ENCODE measurements at places on chromosomes 7 and 10.

DNA sequence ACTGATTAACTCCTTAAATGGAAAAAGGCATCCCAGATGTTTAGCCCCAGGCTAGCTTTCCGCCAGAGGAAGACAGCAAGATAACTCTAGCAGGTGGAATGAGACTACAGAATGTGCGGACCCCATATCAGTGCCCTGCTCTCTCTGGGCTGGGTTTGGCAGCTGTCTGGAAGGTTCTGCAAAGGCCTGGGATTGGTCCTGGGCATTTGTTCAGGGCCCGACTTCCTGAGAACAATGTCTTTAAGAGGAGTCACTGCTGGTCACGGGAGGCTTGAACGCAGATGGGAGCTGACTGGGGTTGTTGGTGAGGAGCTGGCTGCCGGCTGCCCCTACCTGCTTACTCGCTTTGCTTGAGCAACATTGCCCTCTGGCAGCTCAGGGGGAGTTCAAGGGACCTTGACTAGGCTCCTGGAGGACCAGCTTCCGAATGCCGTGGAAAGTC lies 130.6 kb upstream of the BTBD16 start:
- DNase-seq, result no peak

DNA sequence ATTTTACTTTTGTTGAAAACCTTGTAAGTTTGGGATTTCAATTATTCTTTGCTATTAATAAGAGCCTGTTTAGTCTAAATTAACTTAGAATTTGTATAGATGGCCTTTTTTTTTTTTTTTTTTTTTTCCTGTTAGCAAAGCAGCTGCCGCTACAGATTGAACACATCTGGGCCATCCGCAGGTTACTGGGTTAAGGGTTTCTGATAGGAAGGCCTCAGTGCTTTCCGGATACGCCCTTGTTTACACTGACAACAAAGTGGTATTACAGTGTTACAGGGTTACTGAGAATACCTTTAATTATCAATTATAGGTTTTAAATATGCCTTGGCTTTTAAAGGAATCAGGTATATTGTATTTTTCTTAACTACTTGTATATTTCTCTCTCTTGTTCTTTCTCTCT lies 76.8 kb downstream of the PTN start:
- no peak for DNase-seq

- no peak for DNase-seq
Observed at GRCh38 chr7:46909601-46910051, 672.3 kb downstream of the TNS3 start.

DNA sequence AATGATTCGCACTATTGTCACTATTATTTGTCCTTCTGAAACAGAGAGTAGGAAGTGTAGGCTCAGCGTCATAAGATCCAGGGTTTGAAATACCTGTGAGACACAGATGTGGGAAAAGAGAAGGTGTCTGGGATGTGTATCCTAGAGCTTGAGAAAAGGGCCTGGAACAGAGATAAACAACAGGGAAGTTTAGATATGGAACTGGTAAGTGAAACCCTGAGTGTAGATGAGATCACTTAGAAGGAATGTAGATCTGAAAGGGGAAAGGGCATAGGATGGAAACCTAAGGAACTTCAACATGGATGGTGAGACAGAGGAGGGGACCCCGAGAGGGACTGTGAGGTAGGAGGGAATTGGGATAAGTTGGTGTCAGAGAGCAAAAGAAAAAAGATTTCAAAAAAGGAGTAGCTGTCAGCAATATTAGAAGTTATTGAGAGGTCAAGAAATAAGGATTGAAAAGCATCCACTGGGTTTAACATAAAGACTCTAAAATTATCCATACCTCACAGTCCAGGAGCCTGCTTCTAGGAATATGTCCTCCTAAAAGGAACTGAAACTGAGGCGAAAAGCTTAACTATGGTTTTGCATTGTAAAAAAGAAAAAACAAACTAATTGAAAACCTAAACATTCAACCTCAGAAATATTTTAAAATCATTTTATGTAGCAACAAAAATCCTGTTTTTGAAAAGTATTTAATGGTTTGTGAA lies 119.2 kb upstream of the NPVF start:
- no peak for DNase-seq

GRCh38 chr7:98771519-98771918 lies 98.3 kb downstream of the TMEM130 start:
- no peak for DNase-seq

- no peak for DNase-seq
Observed at GRCh38 chr7:92781117-92781720, 55.2 kb downstream of the CDK6 start.

DNA sequence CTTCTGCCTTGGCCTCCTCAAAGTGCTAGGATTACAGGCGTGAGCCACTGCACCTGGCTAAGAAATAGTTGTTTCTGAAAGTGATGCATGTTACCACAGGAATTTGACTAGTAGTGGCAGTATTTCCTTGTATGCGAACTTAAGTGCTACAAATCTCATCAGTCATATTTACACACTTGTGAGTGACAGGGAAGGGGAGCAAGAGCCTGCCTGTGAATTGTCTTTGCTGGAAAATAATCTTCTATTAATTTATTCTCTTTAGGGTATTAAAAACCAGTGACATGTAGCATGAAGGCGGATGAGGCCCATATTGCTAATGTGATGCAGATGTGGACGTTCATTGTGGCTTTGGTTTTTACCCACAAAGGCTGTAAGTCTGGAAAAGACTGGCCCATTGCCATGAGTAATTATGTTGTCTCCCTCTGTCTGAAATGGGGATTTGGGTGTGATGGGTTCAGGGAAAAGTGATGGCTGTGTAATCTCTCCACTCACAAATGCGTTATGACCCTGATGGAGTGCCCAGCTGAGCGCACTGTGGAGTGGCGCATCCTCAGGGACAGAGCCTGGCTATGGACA lies 97.6 kb downstream of the CCNY start:
- DNase-seq, result peak; percentile 19

DNA sequence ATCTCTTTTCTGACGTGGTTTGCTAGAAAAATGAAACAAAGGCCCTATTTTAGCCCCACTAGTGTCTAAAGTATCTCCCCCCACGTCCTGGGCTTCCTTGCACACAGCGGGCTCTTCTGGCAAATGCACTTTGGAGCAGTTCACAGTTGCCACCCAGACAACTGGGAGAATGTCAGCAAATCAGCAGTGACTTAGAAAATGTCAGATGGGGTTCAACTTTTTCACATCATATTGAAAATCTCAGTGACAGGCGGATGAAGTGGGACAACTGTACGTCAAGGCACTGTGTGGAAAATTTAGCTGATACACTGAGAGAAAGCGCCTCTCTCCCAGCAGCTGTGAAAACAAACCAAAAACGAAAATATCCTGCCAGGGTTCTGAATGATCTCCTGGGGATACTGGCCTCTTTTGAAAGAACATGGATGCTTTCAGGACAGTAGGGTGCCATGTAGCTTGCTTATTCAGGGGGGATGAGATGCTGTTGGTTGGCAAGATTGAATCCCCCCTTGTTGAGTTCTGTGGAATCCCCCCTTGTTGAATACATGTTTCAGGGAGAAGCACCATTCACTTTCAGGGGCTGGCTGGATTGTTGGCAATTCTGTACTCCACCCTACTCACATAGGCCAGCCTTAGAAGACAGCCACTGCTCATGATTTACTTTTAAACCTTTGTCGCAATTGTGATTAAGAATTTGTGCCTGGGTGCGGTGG lies 372.8 kb upstream of the CELF2 start:
- DNase-seq, result no peak

DNA sequence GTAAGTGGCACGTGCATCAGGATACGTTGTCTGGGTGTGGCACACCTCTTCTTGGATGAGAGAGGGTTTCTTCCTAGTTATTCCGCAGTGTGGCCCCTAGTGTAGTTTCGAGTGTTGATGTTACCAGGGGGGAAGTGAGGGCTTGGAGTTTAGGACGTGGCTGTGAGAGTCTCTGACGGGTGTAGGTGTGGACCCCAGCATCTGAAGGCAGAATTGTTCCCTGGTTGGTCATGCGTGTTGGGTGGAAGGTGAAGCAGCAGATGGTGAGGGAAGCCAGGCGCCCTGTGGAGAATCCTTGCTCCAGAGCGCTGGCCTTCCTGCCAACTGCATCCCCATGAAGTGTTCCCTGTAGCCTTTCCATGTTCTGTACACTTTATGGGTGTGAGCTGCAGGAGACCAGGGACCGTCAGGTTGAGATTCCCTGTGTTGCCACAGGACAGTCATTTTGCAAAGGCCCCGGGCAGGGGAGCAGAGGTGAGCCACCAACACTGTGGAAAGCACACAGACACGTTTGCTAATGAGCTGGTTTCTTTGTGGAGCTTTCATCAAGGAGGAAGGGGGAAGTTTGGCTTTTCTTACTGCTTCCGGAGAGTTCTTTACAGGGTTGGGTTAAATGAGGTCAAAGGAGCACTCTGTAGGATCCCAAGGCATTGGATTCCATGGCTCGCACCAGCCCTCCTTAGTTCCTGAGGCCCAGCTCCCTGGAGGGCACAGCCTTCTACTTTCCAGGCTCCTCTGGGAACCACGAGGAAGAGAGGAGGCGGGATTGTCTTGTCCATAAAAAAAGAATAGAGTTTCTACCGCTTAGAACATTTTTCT lies 32.0 kb downstream of the TSPAN14 start:
- DNase-seq, result no peak

GRCh38 chr10:128514536-128514935 lies 388.3 kb upstream of the MKI67 start:
- no peak for DNase-seq

DNA sequence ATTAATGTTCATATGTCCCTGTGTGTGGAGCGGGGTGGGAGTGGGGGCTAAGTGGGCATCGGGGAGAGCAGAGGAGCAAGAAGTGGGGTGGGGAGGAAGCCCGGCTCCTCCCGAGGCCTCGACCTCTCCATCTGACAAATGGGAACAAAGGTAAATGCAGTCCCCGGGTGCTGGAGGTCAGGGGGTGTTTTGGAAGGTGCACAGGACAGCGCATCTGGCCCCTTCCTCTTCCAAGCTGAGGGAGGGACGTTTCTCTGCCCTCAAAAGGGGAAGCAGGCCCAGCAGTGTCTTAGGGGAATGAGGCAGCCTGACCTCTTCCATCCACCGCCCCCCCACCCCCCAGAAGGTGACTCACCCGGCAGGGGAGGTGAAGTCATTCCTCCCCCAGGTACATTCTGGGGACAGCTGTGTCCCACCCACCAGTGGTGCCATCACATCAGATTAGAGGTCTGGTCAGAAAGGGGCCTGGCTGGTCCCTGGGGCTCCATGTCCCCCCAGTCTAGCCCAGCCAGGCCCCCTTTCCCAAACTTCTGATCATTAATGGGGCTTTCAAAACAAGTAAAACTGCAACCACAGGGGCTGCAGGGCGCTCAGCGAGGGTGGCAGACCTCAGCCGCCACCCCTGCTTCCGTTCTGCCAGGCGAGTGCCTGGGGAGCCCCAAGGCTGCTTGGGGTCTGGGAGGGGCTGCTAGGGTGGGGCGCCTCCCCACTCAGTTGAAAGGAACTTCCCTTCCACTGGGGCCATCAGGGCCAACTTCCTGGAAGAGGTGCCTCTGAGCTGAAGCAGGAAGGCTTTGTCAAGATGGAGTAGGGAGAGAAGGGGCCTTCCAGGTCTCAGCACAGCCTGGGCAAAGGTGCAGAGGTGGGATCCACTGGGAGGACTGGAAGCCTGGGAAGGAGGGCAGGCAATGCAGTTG lies 10.8 kb downstream of the LFNG start:
- DNase-seq, result peak; percentile 74

DNA sequence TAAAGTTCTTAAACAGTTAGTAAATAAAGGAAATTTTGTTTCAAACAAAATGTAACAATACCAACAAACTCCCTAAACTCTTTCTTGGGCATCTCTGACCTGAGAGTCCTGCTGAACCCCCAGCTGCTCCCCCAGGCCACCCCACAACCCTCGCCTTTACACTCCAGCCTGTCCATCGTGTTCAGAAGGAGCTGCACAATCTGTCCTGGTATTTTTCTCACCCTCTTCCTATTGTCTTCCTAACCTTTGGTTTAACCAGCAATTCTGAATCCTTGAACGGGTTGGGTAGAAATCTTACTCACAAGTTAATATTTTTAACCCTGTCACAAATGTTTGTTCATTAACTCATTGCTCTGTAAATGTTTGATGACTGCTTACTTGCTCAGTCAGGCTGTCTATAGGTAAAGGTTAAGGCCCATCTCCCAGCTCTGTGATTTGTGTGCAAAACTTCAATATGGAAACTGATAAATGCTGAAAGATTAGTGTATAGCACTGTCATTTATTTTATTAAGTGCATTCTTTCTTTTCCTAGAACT lies 16.8 kb downstream of the SFRP4 start:
- no peak for DNase-seq

GRCh38 chr10:113899952-113900598 lies 45.6 kb downstream of the NHLRC2 start:
- DNase-seq, result no peak

DNA sequence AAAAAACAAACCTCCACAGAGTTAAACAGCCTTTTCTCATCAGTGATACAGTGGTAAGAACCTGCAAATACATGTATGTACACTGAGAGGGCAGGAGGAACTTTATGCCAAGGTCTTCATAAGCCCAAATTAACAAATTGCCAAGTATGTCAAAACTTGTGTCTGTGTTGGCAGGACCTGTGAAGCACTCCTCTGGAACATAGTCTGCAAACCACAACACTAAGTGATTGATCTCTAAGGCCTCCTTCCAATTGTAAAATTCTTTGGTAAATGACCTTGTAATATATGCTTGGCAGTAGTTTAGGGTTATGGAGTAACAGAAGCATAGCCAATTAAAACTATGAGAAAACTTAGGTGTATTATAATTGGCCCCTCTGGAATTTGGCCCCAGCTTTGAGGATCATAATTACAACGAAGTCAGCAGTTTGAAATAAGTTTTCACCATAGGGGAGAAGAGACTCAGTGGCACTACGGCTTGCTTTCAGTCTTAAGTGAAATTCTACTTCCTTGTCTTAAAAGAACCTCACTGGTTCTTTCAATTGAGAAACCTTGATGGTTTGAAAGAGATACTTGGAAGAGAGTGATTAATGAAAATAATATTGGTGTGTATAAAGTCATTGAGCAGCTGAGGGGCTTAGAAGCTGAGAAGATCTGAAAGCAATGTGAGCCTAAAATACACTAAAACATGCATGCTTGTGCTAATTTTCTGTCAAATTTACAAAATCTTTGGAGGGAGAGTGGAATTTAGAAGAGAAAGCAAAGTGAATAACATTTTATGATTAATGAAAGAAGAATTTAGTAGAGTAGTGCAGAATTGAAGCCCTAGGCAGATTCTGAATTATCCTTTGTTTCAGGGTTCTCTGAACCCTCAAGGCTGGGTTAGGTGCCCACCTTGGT lies 57.6 kb downstream of the CNNM2 start:
- no peak for DNase-seq

GRCh38 chr7:95330961-95331337 lies 6.6 kb upstream of the PON1 start:
- no peak for DNase-seq

- no peak for DNase-seq
Observed at GRCh38 chr10:98621630-98622029, 174.9 kb upstream of the HPS1 start.

DNA sequence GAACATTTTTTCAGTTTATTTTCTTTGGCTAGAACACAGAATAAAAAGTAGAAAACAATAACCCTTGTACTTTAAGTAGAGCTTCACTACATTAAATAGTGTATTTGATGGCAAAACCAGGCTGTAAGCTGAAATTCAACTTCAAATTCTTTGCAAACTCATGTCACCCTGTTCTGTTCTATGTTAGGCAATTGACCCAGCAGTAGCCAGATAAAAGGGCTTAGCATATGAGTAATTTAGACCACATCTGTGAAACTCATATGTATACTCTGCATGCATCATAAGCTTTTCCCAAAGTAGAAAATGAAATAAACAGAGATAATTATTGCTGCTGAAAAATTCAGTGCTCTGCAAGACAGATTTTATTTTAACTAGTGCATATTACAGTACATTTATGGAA lies 150.2 kb downstream of the GNAI1 start:
- no peak for DNase-seq

GRCh38 chr7:142108728-142109505 lies 2.6 kb upstream of the MGAM2 start:
- DNase-seq, result no peak
